Suprapubic skin (tissue), 4 donors: ENCODE measurements at places on chromosomes 16 and 17. TPM values are rescaled to one million over a fixed set of nuclear protein-coding genes. Genes with fewer than 3 reads are reported as not detected.

Gene TP53TG3
- total RNA-seq, result not detected

Gene CCL4
- not detected for total RNA-seq

Gene SKAP1
- total RNA-seq, result not detected

Gene PRSS36
- 17.8 TPM for total RNA-seq

Gene NHERF2
- 13.8 TPM for total RNA-seq

Gene HCRT
- not detected for total RNA-seq

Gene TPSAB1
- 15.0 TPM for total RNA-seq

Gene FN3K
- total RNA-seq, result 2.0 TPM

Gene DNAH3
- 1.4 TPM for total RNA-seq

Gene RAB37
- not detected for total RNA-seq

Gene SOX9
- 40.5 TPM for total RNA-seq

Gene HSD17B2
- total RNA-seq, result 10.6 TPM

DNA sequence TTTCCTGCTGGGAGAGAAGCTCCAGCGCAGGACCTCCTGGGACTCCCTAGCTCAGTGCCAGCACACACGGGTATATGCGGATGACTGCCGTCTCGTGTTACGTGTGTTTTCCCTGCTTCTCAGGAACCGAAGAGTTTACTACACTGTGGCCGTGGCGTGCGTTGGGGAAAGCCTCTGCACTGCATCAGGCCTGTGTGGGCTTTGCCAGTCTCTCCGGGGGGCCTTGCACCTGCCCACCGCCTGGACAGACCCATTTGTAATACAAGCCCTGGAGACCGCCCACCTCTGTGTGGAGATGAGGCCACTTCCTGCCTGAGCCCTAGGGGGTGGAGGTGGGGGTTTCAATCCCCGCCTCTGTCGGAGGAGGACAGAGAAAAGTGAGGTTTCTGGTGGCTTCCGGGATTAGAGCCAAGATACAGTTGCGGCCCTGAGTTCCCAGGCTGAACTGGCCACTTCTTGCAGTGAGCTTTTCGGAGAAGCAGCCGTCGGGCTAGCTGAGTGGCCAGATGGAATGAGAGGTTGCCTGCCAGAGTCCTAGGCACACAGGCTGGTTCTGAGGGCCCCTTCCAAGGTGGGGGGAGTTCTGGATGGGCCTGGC, 43.4 kb upstream of the GSE1 start:
- DNase-seq, result no peak
- H3K27me3 ChIP-seq, result no peaks in the 10 kb centered on the region
- no peak overlapping the region for H3K4me3 ChIP-seq
- peak overlapping the region; percentile 75 for H3K27ac ChIP-seq

DNA sequence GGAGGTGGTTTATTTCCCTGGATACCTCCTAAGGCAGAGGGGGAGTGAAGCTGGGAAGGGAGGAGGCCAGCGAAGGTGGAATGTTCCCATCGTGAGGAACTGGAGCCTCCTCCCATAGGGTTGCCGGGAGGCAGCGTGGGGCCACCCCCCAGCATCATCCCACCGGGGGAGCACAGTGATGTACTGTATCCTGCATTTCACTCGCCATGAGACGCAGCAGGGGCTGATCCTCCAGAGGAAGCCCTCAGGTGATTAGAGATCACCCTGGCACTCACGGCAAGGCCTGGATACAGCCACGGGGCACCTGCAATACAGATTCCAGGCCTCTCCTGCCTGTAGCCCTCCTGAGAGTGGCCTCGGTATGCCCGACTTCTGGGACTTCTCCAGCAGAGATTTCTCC, 25.5 kb upstream of the BEAN1 start:
- H3K27me3 ChIP-seq, result peaks cover 6% of the 10 kb centered on the region
- no peak for DNase-seq
- H3K27ac ChIP-seq, result no peak overlapping the region
- H3K4me1 ChIP-seq, result peaks cover 1% of the 10 kb centered on the region
- H3K4me3 ChIP-seq, result no peak overlapping the region

- no peaks in the 10 kb centered on the region for H3K36me3 ChIP-seq
- DNase-seq, result no peak
- H3K27me3 ChIP-seq, result peaks cover 42% of the 10 kb centered on the region
- H3K4me1 ChIP-seq, result peaks cover 39% of the 10 kb centered on the region
Observed at GRCh38 chr16:65119901-65120401, 1.9 kb downstream of the CDH11 start.

- peaks cover 30% of the 10 kb centered on the region for H3K36me3 ChIP-seq
- H3K4me1 ChIP-seq, result peaks cover 20% of the 10 kb centered on the region
- DNase-seq, result no peak
- no peaks in the 10 kb centered on the region for H3K27me3 ChIP-seq
- H3K27ac ChIP-seq, result no peak overlapping the region
Observed at GRCh38 chr17:67216578-67217320, 28.2 kb downstream of the HELZ start.

GRCh38 chr17:46139432-46140210, 53.6 kb downstream of the KANSL1 start:
- H3K27ac ChIP-seq, result no peak overlapping the region
- no peak for DNase-seq
- no peaks in the 10 kb centered on the region for H3K27me3 ChIP-seq
- H3K36me3 ChIP-seq, result no peaks in the 10 kb centered on the region

GRCh38 chr16:27685807-27686206, 135.9 kb downstream of the KATNIP start:
- H3K27me3 ChIP-seq, result no peaks in the 10 kb centered on the region
- peaks cover 21% of the 10 kb centered on the region for H3K36me3 ChIP-seq
- no peaks in the 10 kb centered on the region for H3K4me1 ChIP-seq
- DNase-seq, result no peak

GRCh38 chr17:66493283-66494019, 191.0 kb downstream of the PRKCA start:
- H3K4me1 ChIP-seq, result no peaks in the 10 kb centered on the region
- H3K4me3 ChIP-seq, result no peak overlapping the region
- H3K27ac ChIP-seq, result no peak overlapping the region
- DNase-seq, result no peak
- H3K27me3 ChIP-seq, result no peaks in the 10 kb centered on the region
- H3K36me3 ChIP-seq, result no peaks in the 10 kb centered on the region

DNA sequence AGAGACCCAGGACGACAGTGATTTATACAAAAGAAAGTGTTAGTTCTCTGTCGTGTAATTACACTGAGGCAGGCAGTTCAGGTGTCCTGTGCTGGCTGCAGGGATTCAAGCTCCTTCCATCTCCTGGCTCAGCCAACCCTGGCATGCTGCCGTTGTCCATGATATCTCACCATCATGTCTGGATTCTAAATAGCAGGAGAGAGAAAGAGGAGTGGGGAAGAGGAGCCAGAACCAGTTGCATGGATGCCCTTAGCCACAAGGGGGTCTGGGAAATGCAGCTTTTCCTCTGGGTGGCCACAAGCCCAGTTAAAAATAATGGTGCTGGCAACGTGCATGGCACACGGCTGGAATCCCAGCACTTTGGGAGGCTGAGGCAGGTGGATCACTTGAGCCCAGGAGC, 9.7 kb downstream of the C16orf54 start:
- no peak overlapping the region for H3K27ac ChIP-seq
- peaks cover 11% of the 10 kb centered on the region for H3K27me3 ChIP-seq
- H3K36me3 ChIP-seq, result no peaks in the 10 kb centered on the region
- no peak overlapping the region for H3K4me3 ChIP-seq
- DNase-seq, result no peak

GRCh38 chr17:18257268-18257981, 1.1 kb downstream of the FLII start:
- peaks cover 40% of the 10 kb centered on the region for H3K36me3 ChIP-seq
- H3K27ac ChIP-seq, result peak overlapping the region; percentile 93
- DNase-seq, result no peak
- no peaks in the 10 kb centered on the region for H3K27me3 ChIP-seq

DNA sequence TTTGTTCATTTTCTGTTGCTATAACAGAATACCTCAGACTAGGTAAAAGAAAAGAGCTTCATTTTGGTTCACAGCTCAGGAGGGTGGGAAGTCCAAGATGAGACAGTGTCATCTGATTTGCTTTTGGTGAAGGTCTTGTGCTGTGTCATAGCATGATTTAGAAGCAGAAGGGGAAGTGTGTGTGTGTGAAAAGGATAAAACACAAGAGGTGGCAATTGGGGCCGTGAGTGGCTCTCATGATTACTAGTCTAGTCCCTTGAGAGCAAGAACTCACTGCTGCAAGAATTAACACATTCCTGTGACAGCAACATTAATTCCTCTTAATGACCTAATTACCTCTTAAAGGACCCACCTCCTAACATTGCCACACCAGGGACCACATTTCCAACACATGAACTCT, 8.3 kb downstream of the SLC35G3 start:
- no peak overlapping the region for H3K27ac ChIP-seq
- H3K4me1 ChIP-seq, result no peaks in the 10 kb centered on the region

GRCh38 chr16:58732545-58733247, 1.4 kb downstream of the GOT2 start:
- peak overlapping the region; percentile 62 for H3K27ac ChIP-seq
- H3K4me1 ChIP-seq, result peaks cover 31% of the 10 kb centered on the region
- H3K36me3 ChIP-seq, result no peaks in the 10 kb centered on the region
- DNase-seq, result no peak

DNA sequence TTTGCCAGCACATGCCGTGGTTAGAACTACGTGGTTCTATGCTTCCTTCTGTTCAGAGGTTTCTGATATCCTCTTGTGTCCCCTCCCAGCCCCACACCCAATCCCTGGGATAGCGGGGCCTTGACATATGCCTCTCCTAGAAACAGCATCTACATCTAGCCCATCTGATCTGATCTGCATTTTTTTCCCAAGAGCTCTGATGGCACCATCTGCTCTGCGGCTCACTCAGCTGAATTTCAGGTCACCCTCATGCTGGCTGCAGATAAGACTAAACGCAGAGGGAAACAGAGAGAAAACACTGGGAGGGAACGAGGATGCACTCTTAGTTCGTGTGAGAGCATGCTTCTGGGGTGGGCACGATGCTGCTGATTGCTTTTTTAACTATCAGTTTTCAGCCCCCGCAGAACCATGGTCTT, 10.7 kb downstream of the WIPI1 start:
- no peak overlapping the region for H3K27ac ChIP-seq
- peaks cover 22% of the 10 kb centered on the region for H3K4me1 ChIP-seq
- H3K4me3 ChIP-seq, result no peak overlapping the region
- H3K27me3 ChIP-seq, result no peaks in the 10 kb centered on the region

DNA sequence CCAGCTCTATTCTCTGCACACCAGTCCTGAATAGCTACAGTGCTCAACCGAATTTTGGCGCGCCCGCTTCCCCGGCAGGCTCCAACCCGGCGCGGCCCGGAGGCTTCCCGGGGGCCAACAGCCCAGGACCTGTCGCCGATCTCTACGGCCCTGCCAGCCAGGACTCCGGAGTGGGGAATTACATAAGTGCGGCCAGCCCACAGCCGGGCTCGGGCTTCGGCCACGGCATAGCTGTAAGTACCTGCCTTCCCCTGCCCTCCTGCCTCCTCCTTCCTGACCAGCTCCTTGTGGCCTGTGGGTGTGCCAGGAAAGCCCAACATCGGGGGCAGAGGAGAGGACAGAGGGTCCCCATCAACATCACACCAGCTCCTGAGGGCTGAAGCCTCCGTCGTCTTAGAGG, 70.2 kb downstream of the CCDC182 start:
- no peaks in the 10 kb centered on the region for H3K27me3 ChIP-seq
- peaks cover 15% of the 10 kb centered on the region for H3K4me1 ChIP-seq
- no peak overlapping the region for H3K27ac ChIP-seq
- H3K4me3 ChIP-seq, result no peak overlapping the region
- peaks cover 9% of the 10 kb centered on the region for H3K36me3 ChIP-seq

DNA sequence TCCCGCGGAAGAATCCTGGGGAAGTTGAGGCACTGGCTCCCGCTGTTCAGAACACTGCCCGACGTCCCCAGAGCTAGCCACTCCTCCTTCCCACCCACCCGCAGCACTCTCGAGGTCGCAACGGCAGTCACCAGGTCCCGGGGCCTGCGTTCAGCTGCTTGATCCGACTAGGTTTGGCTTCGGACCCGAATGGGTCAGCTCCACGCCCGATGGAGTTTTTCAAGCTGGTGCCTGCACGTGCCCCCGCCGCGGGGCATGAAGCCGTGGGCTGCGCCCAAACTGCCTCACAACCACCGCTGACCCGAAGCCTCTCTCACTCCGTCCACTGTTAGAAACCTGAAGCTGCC, 12.4 kb upstream of the ODF4 start:
- no peak for DNase-seq
- H3K4me3 ChIP-seq, result peak overlapping the region; percentile 60

DNA sequence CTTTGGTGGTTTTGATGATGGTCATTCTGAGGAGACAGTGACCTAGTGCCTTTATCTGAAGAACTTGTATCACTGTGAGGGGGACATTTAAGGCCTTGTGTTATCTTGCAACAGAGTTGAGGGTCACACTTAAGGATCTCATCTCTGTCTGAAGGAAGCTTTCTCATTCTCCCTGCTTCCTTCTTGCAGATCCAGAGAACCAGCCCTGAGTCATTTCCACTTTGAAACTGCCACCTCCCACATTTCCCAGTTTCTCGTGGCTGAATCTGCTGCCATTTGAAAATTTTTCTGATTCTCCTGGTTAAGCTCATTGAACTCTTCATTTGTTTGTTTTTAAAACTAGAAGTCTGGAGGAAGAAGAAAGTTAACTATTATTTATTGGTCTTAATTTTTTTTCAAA, 190.2 kb upstream of the CDH11 start:
- H3K27me3 ChIP-seq, result no peaks in the 10 kb centered on the region
- no peaks in the 10 kb centered on the region for H3K36me3 ChIP-seq
- H3K4me3 ChIP-seq, result no peak overlapping the region

- H3K27ac ChIP-seq, result no peak overlapping the region
- no peaks in the 10 kb centered on the region for H3K36me3 ChIP-seq
- no peak overlapping the region for H3K4me3 ChIP-seq
- H3K4me1 ChIP-seq, result no peaks in the 10 kb centered on the region
- DNase-seq, result no peak
Observed at GRCh38 chr17:72307836-72308235, 187.0 kb downstream of the SOX9 start.

GRCh38 chr17:10754861-10755591, 25.2 kb upstream of the TMEM220 start:
- no peaks in the 10 kb centered on the region for H3K36me3 ChIP-seq
- no peaks in the 10 kb centered on the region for H3K27me3 ChIP-seq
- no peak for DNase-seq
- H3K4me1 ChIP-seq, result peaks cover 6% of the 10 kb centered on the region

DNA sequence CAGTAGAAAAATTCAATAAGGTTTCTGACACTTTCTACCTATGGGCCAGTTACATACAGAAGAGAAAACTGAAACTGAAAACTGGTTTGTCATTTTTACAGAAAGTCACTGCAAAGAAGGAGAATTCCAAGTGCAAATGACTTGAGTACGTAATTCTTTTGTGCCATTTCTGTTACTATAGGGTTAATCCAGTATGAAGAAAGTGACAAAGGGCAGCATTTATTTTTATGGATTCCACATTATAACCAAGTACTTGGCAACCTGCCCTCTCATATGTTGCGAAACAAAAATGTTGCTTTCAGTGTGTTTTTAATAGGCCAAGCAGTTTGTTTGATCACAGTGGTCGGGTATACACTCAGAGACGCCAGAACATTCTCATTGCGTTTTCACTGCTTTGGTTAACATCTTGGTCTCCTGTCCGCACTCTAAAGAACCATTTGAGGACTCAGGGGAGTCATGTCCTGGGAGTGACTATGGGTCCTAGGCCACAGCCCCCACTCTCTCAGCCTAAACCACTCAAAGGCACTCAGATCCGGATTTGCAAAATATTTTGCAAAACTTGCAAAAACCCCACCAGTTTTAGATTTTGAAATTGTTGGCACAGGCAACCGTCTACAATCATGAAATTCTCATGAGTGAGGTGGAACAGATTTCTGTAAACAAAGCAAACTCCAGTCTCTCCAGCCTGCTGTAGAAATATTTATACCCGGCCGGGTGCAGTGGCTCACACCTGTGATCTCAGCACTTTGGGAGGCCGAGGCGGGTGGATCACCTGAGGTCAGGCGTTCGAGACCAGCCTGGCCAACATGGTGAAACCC, 15.4 kb upstream of the HELZ start:
- DNase-seq, result no peak
- H3K4me1 ChIP-seq, result peaks cover 14% of the 10 kb centered on the region
- no peaks in the 10 kb centered on the region for H3K27me3 ChIP-seq
- no peaks in the 10 kb centered on the region for H3K36me3 ChIP-seq
- H3K27ac ChIP-seq, result peak overlapping the region; percentile 48
- H3K4me3 ChIP-seq, result peak overlapping the region; percentile 9
